CD8-positive, alpha-beta T cell (primary cell): ENCODE measurements at places on chromosomes 16 and 17. TPM values are rescaled to one million over a fixed set of nuclear protein-coding genes. Genes with fewer than 3 reads are reported as not detected.

CACNG5 gene
- not detected for total RNA-seq

VAT1L gene
- total RNA-seq, result not detected

- no peak for DNase-seq
These were observed 321.8 kb downstream of the SNX29 start for GRCh38 chr16:12298285-12298684.

DNA sequence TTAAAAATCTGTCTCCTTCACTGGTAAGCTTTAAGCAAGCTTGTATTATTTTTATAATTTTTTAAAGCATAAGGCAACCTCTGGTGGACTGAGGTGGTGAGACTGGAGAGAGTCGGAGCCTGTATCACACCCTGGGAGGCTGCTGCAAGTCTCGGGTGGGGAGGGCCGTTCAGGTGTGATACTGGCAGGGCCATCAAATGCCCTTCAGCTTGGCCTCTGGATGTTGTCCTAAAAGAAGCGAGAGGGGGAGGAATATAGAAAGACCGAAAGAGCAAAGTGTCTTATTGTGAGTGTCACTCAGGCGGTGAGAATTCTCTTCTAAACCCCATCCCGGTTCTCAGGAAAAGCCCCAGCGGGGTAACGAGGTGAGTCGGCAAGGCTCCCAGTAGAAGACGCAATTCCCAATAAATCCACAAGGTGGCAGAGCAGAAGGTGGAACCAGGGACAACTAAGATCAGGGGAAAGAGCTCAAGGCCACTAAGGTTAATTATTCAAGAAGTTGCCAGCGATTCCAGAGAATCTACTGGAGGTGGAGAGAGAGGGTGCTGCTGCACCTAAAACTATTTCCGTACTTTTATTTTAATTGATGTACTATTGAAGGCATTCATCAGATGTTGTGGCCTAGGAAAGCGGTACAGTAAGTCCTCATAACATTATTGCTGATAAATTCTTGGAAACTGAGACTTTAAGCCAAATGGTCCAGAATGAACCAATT is 14.1 kb downstream of the C17orf67 start:
- peak; percentile 83 for DNase-seq

GRCh38 chr17:3847165-3847670 is 1.2 kb upstream of the NCBP3 start:
- DNase-seq, result no peak

SLC12A3 gene
- not detected for total RNA-seq

DNA sequence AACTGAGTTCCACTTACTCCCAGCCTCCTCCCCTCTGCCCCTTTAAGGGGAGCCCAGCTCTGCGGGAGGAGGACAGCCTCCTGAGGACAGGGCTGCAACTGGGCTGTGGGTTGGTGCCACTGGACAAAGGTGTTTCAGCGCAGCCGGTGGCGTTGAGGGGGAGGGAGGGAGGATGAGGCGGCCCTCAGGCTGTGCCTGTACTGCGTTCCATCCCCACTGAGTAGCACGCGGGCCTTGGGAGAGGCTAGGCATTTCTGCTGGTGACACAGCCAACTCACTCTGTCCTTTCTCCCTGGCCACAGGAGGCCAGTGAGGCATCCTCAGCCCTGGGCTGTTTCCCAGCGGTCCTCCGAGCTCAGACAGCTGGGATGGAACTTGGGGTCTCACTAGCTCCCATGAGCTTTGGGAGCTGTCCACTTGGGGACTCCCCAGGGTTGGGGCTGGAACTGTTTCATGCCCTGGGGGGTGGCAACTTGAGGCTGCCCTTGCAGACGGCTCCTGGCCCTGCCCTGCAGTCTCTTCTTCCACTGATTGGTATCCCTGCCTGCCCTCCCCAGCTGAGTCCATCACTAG is 70.5 kb downstream of the MPRIP start:
- DNase-seq, result no peak

G6PC1 gene
- not detected for total RNA-seq
